ENCODE measurements at places on chromosomes 2 and 18. TPM values are rescaled to one million over a fixed set of nuclear protein-coding genes. Genes with fewer than 3 reads are reported as not detected.

GRCh38 chr18:56843241-56843640, 192.1 kb downstream of the WDR7 start:
- DNase-seq, result no peak

DNA sequence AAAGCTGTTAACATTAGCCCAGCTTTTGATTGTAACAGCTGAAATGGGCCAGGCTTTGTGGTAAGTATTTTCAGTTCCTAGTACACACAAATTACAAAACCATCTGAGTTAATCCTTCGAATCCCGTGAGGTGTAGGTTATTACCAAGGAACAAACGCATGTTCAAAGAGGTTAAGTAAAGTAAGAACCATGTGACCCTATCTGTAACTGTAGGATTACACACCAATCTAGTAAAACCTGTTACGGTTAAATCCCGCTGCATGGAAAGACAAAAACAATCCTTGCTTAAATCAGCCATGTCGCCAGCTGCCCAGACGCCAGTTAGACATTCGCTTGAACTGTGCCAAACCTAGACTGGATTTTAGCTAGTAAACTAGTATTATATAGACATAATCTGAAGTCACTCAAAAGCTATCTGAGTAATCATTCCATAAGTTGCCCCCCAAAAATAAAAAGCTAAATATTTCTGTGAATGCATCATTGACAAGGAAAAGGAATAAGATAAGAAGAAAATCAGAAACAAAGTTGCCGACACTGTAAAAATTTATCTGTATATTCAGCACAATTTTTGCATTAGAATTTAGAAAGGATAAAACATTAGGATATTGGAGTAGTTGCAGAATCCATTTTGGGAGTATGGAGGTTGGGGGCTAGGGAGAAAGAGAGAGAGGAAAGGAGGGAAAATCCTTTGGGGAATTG, 638.0 kb downstream of the CNTNAP5 start:
- DNase-seq, result no peak

GRCh38 chr2:136025057-136025973, 39.9 kb upstream of the DARS1 start:
- DNase-seq, result peak; percentile 60

DNA sequence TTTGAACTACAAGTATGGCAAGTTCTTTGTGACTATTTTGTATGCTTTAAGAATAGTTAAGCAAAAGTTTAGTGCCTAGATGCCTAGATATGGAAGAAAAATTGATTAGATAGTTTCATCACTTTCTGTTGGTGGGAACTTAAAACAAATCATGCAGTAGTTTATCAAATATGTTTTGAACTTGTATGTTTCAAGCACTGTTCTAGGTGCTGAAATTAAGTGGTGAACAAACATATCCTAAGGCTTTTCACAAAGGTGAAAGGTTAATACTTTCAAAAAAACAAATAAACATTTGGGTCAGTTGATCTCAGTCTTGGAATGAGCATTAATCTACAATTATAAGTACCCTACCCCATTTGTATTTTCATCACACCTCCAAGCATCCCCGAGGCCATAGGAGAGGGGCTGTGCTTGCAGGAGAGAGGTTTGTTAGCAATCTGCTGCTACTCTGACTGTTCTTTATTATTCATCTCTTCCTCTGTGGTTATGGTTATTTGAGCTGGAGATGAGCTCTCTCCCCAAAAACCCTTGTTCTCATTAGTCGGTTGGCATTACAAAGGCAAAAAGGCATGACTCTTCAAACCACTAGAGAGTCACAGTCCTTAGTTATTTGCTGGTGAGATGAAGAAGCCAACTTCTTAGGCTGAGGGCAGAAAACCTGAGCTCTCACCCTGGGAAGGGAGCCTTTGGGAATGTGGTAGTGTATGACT, 103.9 kb upstream of the FHL2 start:
- no peak for DNase-seq

DNA sequence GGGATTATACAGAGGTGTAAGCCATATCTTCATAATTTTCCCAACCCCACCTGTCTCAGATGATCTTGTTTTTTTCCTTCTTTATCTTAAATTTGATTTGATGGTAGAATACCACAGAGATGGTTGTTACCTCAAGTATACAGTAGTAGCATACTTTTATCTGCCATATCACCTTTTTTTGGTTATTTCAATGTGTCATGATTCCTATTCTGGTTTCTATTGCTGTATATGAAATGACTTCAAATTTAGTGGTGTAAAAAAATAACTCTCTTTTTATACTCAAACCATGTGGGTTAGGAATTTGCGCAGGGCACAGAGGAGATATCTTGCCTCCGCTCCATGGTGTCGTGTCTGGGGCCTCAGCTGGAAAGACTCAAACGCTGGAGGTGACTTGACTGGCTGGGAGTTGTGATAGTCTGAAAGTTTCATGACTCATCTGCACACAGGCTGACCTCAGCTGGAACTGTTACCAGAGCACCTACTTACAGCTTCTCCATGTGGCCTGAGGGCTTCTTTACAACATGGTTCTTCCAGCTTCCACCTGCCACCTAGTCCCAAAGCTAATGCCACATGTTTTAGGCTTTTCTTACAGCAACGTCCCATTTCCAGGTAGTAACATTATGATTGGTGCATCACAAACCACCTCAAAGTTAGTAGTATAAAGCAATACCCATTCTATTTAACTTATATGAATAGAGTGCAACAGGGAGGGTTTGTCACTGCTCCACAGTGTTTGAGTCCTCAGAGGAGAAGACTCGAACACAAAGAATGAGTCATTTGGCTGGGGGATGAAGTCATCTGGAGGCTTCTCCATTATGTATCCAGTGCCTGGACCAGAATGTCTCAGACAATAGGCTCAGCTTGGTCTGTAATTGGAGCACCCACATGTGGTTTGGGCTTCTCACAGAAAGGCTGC, 82.3 kb upstream of the XPO1 start:
- DNase-seq, result peak; percentile 20

- DNase-seq, result no peak
Observed at GRCh38 chr2:173043476-173043875, 32.2 kb upstream of the MAP3K20 start.

DNA sequence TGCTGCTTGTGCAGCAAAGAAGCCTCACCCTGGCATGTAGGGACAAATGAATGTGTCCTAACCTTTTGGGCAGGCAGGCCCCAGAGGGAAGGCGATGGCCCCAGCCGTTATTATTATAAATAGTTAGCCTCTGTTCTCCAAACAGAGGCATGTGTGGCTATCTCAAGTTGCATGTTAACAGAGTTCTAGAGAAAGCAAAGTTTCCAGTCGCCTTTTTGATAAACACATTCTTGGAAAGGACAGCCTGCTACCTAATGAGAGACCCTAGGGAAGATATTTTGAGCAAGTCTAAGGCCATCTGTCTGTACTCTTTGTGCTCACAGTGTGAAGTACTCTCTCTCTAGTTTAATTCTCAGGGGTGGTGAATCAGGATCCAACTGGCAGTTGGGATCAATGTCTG, 97.4 kb upstream of the FHL2 start:
- no peak for DNase-seq

DNA sequence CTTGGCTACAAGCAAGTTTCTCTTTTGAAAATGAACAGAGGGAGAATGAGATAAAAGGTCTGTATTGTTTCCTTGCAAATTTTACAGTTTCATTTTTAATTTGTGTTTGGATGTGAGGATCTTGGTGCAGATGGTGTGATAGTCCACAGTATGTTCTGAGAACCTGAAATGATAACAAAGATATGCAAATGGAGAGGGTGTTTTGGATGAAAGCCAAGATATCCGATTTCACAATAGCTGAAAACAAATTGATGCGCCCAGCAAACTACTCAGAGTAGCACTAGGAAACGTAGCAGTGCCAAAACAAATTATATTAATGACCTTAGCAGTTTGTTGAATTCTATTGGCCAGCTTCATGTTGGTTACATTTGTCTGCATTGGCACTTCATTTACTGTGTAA, 683.5 kb downstream of the TMEM182 start:
- DNase-seq, result no peak

GRCh38 chr2:203580844-203581243, 45.7 kb upstream of the RAPH1 start:
- DNase-seq, result no peak

- peak; percentile 49 for DNase-seq
Observed at GRCh38 chr2:186641807-186642321, 52.0 kb upstream of the FAM171B start.

DNA sequence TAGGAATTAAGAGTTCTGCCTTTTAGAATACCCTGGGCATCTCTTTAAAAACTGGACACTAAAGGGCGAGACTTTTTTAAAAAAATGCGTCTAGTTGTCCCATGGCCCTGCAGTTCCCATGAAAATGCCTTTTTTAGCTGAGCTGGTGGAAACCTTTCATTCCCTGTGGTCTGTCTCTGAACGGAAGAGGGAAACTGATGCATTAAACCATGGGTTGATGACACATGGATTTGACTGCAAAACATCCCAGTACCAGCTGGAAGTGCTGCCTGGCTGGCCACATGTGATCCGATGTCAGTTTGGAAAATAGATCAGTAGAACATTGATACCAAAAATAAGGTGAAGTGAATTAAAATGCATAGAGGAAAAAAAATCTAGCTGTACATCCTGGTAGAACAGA, 129.2 kb downstream of the MYO1B start:
- DNase-seq, result no peak

DNA sequence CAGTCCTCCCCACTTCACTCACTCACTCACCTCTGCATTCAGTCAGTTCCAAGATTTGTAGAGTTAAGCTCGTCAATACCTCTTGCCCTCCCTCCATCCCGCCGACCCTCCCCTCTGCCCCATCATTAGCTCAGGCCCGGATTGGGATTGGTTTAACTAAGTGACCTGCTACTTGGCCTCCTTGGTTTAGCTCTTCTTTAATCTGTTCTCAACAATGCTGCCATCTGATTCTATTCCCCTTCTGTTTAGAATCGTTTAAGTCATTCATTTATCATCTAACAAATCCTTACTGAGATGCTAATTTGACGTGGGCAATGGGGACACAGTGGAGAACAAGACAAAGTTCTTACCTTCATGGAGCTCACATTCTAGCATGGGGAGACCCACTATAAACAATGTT, 204.6 kb downstream of the MTX2 start:
- no peak for DNase-seq

DNA sequence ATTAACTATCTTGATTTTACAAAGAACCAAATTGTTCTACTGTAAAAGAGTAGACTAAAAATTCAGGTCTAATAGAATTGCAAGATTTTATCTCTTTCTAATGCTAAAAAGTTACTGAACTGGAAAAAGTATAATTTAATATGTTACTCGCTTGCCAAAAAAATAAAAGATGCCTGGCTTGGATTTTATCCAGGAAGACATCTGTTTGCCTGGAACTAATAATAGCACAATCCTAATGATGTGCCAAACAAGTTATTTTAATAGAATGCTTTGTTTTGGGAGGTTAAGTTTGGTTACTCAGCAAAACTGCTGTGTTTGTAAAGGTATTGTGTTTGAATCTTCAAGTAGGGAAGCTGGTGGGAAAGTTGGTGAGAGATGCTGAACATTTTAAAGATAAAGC, 19.4 kb upstream of the ZSWIM2 start:
- no peak for DNase-seq

- no peak for DNase-seq
Observed at GRCh38 chr2:42010743-42011298, 37.0 kb upstream of the PKDCC start.

- DNase-seq, result no peak
Observed at GRCh38 chr2:163462993-163463392, 272.8 kb downstream of the FIGN start.

DNA sequence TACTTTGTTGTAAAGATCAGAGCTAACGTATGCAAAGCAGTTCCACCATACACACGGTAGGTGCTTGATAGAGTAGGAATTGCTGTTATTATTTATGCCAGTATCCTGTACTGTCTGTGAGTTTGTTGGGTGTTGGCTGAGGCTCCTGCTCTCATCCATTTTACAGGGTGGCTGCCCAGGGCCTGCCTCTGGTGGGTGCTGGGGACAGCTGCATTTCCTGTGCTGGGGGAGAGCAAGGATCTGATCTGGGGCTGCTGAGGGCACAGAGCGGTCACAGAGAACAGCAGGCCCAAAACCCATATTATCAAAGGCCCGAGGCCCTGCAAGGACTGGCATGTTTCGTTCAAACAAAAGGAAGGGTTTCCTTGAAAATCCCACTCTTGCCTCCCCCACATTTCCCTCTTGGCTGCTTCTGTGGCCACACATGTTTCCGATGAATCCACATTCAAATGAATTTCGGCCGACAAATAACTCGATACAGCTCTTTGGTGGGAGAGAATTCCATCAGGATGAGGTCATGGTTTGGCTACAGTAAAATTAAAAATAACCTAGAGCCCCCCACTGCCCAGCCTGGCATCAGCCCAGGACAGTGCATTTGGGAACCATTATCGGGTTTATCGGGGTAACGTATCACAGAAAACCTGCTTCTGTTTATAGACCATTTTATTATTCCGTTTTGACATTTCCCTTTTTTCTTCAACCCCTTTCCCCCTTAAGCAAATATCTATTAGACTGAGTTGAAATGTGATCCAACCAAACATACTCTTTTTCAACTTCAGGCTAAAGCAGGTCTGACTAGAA, 143.4 kb downstream of the CYRIA start:
- DNase-seq, result no peak

DNA sequence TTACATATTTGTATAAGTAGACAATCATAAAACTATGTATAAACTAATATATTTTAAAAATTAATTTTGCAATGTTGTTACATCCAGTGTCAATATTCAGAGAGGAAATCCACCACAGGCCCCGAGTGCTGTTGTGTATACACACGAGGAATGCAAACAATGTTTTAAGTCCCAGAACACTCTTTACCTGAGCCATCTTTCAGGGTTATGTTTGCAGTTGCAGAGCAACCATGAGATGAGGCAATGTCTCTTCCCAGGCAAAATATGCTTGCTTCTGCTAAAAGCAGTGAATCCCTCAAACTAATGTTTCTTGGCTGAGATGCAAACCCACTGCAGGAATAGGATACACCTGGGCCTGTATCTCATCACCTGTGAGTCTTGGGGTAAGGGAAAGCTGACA, 91.3 kb downstream of the ASXL2 start:
- DNase-seq, result no peak

- DNase-seq, result peak; percentile 78
Observed at GRCh38 chr2:29923110-29923721, 1.8 kb upstream of the ALK start.

ACVR1C gene
- total RNA-seq, result 2.2 TPM

ZAP70 gene
- 218 TPM for total RNA-seq

IL36RN gene
- not detected for total RNA-seq

C2orf68 gene
- 25.4 TPM for total RNA-seq

KCNG2 gene
- total RNA-seq, result not detected

MYL1 gene
- total RNA-seq, result not detected
